Heart right ventricle (tissue), 16 donors: ENCODE measurements at places on chromosomes 7 and 10. TPM values are rescaled to one million over a fixed set of nuclear protein-coding genes. Genes with fewer than 3 reads are reported as not detected.
A peak's percentile ranks its signal among the peaks of the same experiment; 100 is the strongest.

Gene NUTM2B
- total RNA-seq = 0.37 TPM

Gene PIP
- not detected for total RNA-seq

Gene OR2A5
- total RNA-seq = not detected

Gene NUP205
- total RNA-seq = 12.2 TPM

Gene CPA5
- not detected for total RNA-seq

Gene DGKI
- 2.6 TPM for total RNA-seq

Gene CYP51A1
- 20.3 TPM for total RNA-seq

Gene PTPN20
- 21.2 TPM for total RNA-seq

Gene LRIT1
- not detected for total RNA-seq

Gene MOGAT3
- total RNA-seq = not detected

Gene TMEM178B
- 54.6 TPM for total RNA-seq

Gene OR2A42
- total RNA-seq = not detected

Gene FOXI2
- total RNA-seq = not detected

Gene UBN2
- 23.0 TPM for total RNA-seq

Gene SPDYE8
- total RNA-seq = not detected

Gene AKR1E2
- 6.1 TPM for total RNA-seq

GRCh38 chr10:114715171-114715670, 57.1 kb upstream of the ABLIM1 start:
- no peak for DNase-seq

DNA sequence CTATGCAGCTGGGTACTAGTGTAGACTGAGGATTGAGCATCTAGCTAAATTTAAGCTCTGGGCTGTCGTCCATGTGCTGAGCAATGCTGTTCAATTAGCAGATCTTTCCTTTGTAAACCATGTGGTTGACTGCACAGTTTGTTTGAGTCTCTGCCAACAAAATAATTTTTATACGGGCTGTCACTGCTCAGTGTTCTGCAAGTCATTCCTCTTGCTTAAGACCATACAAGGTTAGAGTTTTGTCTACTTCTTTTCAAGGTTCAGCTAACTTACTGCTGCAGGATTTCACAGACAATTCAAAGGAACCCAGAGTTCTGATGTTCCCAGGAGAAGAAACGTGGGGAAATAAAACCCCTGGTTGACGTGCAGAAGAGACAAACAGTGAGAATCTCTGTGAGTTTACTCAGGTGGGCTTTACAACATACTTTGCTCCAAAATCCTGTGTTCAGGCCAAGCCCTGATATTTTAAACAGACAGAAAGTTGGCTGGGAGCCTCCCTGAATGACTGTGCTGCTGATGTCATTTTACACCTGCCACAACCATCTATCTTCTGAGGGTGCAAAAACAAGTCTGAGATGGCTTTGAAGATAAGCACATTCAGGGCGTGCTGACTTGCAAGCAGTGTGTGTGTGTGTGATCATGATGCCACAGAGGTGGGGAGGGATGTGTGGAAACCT, 177.1 kb upstream of the SVIL start:
- peak; percentile 61 for DNase-seq

GRCh38 chr10:12403119-12403518, 53.8 kb downstream of the CAMK1D start:
- DNase-seq = no peak

GRCh38 chr7:116653204-116653603, 18.8 kb upstream of the MET start:
- no peak for DNase-seq

DNA sequence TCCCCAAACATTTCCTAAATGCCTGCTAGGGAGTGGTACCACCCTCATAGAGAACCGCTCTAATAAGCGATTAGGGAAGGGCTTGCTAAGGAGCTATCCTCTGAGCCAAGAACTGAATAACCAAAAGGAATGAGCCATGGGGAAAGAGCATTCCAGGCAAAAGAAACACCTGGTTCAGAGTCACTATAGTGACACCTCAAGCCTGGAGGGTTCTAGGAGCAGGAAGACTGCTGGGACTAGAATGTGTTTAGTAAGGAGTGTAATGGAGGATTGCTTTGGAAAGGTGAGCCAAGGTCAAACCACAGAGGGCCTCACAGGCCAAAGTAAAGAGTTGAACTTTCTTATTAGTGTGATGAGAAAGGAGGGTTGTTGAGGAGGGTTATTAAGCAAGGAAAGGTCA, 38.7 kb upstream of the NRBF2 start:
- DNase-seq = no peak

- no peak for DNase-seq
Measured at GRCh38 chr10:25805986-25806385, 128.0 kb upstream of the MYO3A start.

DNA sequence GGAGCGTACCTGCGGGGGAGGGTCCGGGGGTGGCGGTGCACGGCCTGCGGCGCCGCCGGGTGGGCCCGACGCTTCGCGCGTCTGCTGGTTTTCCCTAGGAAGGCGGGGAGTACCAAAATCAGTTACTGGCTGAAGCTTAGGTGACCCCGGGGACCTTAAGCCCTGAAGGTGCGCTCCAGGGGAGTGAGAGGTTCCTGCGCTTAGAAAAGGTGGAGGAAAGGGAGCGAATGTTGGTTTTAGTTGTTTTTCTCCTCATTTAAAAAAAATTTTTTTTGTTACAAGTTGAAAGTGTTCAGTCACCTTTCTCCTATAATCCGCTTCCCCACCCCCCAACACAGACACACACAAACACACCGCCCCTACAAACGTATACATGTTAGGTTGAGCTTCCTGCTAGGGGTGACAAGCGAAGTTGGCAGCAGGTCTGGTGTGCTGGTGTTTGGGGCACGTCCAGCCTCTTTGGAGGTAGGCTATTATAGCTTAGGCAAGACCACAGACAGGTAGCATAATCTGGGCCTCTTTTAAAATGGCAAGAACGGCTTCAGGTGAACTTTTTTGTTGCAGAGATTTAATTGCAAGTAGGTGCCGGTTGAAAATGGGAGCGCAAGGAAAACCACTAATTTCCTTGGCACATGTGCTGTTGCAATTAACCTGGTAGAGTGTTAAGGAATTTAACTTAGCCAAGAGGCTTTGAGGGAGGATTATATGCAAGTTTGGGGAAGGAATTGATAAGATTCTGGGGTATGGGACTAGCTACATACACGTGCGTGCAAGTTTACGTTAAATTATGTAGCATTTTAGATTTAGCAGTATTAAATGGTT, 945 bp downstream of the ADD3 start:
- DNase-seq = peak; percentile 31

DNA sequence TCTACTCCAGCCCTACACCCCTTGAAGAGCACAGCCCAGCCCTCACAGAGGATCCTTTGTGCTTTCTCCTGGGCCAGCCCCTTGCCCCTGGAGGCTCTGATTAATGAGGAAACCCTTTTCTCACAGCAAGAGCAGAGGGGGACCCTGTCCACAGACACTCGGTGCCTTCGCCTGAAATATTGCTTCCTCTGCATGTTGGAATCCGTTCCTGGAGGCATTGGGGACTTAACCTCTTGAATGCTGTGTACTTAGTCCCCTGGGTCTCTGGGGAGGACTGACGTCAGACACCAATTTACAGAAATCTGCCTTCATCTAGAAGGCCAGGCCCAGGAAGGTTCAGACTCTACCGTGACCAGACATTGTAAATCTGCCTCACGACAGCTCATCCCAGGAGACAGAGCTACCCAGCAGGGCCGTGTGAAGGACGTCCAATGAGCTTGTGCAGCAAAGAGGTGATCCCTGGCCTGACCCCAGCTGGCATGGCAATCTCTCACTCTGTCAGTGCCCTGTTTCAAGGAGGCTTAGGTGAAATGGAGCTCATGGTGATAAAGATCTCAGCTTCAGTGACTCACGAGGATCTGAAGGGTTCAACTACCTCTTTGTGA, 8.1 kb upstream of the TMEM72 start:
- no peak for DNase-seq

- DNase-seq = no peak
Measured at GRCh38 chr10:70125918-70126552, 6.6 kb downstream of the AIFM2 start.

GRCh38 chr10:79390551-79391229, 43.4 kb downstream of the PPIF start:
- DNase-seq = peak; percentile 22

DNA sequence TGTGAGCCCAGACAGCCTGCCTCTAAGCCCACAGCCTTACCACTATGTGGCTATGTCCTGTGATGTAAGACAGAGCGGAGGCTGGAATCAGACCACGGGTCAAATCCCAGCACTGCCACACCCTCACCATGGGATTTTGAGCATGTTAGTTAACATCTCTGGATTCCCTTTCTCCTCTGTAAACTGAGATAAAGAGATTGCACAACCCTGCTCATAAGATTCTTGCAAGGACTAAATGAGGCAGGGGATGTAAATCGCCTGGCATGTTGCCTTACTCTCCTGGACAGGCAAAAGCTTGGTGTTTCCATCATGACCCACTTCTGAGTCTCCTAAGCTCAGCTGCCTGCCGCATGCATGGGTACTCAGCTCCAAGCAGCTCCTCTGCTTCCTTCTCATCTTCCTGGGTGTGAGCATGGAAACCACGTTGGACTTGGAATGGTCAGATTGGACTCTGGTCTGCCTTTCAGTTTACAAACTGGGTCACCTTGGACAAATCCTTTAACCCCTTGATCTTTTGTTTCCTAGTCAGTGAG, 41.3 kb upstream of the MTURN start:
- no peak for DNase-seq

GRCh38 chr10:37146443-37146842, 21.0 kb downstream of the ANKRD30A start:
- DNase-seq = no peak

GRCh38 chr10:23197416-23197861, 5.3 kb downstream of the PTF1A start:
- no peak for DNase-seq

GRCh38 chr10:129922598-129923123, 41.4 kb downstream of the EBF3 start:
- DNase-seq = no peak

DNA sequence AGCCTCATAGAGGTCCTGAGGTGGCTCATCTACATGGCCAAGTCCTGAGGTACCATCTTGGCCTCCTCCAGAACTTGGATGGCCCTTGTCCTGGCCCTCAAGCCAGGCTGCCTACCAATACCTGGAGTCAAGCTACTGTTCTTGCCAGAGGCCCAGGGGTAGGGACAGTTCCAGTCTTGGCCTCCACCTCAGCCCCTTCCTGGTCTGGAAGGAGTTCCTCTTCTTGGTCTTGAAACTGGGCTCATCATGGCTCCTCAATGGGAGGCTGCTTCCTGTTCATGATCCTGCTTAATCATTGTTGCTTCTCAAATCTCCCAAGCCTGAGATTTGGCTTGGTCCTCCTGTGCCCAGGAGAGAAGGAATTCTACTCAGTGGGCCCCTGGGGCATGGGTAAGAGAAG, 3.9 kb downstream of the HPS6 start:
- no peak for DNase-seq

DNA sequence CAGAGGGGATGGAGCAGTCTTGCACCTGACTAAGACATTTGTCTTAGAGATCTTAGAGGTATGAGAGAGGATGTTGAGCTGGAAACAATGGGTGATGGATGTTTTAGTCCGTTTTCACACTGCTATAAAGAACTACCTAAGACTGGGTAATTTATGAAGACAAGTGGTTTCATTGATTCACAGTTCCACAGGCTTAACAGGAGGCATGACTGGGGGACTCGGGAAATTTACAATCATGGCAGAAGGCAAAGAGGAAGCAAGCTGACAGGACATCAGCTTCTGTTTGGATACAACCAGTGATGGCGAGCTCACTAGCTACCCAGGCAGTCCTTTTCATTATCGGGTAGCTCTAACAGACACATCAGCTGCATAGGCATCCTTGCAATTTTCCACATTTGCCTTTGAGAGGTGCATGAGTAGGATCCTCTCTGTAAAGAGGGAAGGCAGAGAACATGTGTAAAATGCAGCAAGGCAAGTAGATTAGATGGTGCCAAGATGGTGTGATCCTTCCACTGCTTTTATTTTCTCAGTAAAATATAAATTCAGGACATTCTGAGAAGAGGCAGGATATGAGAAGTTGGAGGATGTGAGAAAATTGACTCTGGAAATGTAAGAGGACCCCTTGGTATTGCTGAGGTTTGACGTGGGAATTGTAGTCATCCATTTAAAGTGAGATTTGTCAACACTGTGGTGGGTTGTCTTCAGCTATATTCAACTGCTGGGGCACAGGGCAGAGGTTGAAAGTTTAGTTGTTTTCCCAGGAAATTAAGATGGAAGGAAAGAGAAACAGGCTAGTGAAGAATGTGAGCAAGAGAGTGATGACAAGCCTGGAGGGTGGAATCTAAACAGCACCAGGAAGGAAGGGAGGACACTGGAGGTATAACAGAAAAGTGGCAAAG, 1140.0 kb upstream of the AUTS2 start:
- DNase-seq = no peak

GRCh38 chr10:23088609-23089008, 6.8 kb upstream of the MSRB2 start:
- no peak for DNase-seq

GRCh38 chr7:42527004-42527403, 290.0 kb upstream of the GLI3 start:
- DNase-seq = no peak
